Effector CD4-positive, alpha-beta T cell (primary cell): ENCODE measurements at places on chromosomes 1 and 21.
A peak's percentile ranks its signal among the peaks of the same experiment; 100 is the strongest.

DNA sequence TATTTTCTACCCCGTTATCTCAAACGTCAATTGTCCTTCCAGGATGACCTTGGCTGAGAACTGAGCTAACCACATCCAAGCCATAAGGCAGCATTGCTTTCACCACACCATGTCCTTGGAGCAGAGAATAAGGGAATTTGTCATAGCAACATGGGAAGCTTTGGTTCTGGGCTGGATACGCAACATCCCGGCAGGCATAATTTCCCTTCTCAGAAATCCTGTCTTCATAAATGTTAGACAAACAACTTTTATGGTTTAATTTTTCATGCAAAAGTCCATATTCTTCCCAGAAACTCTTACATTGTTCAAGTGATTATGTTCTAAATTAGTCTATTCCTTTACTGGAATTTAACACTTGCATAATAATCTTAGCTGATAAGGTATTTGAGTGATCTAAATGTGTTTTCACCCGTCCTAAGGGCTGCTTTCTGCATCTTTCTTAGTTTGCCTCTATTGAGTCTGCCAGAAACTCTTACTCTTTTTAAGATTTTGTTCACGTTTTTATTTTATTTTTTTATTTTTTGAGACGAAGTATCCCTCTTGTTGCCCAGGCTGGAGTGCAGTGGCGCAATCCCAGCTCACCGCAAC, 51.8 kb downstream of the KCNJ15 start:
- DNase-seq, result no peak

DNA sequence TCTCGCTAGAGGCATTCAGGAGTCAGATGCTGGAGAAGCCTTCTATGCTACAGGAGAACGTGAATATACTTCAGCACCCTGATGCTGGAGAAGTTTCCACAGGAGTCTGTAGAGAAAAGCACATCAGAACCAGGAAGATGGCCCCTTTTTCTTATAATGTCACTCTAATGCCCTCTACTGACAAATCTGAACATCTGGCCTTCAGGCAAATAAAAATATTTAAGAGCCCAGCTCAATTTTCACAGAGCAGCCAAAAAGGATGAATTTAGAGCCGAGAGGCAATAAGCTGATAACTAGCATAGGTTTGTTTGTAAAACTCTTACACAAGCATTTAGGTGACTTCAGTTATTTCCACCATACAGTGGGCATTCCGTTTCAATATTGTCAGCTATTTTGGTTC, 3.8 kb upstream of the RRP15 start:
- no peak for DNase-seq

DNA sequence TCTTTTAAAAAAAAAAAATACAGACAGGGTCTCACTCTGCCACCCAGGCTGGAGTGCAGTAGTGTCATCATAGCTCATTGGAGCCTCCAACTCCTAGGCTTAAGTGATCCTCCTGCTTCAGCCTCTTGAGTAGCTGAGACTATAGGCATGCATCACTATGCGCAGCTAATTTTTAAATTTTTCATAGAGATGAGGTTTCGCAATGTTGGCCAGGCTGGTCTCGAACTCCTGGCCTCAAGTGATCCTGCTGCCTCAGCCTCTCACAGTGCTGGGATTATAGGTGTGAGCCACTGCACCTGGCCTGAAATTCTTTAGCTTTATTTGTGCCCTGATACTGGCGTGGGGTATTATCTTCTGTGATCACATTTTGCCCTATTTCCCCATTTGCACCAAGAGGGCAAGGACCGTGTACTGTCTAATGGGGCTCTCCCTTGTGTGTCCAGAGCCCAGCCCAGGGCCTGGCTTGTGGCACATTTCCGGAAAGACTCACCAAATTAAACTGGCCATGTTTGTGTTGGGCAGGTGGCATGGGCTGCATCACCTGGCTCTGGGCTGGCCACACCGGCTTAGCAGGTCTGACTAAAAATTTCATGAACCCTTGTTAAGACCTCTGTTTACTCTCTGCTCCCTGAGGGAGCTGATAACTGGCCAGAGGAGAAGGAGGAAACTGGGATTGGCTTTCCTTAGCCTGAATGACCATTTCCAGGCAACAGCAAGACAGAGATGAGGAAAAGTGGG, 32.2 kb downstream of the TRIM62 start:
- DNase-seq, result no peak

- DNase-seq, result peak; percentile 93
Measured at GRCh38 chr1:203273206-203273868, 32.0 kb upstream of the BTG2 start.

GRCh38 chr1:111804776-111805175, 49.1 kb downstream of the DDX20 start:
- DNase-seq, result no peak

- no peak for DNase-seq
Measured at GRCh38 chr1:233614743-233615521, 1.0 kb downstream of the KCNK1 start.

- no peak for DNase-seq
Measured at GRCh38 chr1:230827081-230827681, 41.1 kb downstream of the C1orf198 start.

GRCh38 chr1:207440626-207441025, 13.5 kb upstream of the CR2 start:
- no peak for DNase-seq

DNA sequence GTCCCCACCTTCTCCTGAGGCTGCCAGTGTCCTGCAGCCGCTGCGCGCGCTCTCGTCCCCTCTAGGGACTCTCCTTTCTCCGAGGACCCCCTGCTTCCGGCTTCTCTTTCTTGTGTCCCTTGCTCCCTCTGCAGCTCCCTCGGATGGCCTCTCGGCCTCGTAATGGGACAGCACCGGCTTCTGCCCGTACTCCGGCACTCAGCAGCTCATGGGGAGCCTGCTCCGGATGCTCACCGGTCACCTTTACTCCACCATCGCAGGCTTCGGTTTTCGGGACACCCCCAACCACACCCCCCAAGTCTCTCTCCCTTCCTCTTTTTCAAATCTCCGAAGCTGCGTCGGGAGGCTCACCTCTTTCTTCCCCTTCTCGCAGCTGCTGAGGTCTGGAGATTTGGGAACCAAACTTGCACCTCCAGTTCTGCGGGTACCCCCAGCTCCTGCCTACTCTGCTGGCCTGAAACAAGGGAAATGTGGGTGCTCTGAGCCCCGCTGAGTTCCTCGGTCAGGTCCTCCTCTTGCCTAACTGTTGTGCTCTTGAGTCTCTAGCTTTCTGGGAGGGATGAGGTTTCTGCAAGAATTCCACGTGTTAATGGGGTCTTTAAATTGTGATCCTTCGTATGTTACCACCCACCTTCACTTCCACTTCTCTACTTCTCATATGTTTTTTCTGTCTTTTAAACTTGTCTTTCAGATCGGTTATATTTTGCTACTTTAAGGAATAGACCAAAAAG, 930 bp downstream of the CDC14A start:
- DNase-seq, result peak; percentile 21

DNA sequence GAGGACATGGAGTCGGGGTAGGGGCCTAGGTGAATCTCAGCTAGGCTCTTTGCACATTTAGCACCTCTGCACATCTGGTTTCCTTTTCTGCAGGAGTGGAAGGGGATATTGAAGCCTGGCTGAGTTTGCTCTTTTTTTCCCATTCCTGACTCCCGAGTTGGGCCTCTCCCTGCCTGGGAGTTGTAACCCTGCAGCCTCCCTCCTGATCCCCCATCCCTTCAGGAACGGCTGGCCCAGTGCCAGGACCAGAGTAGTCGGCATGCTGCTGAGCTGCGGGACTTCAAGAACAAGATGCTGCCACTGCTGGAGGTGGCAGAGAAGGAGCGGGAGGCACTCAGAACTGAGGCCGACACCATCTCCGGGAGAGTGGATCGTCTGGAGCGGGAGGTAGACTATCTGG, 836 bp downstream of the OLFML3 start:
- DNase-seq, result no peak

GRCh38 chr1:24526045-24526444, 23.4 kb downstream of the RCAN3 start:
- DNase-seq, result no peak

- DNase-seq, result no peak
Measured at GRCh38 chr1:117118137-117118536, 3.4 kb downstream of the TRIM45 start.

- no peak for DNase-seq
Measured at GRCh38 chr1:228071839-228072657, 10.5 kb upstream of the ARF1 start.

DNA sequence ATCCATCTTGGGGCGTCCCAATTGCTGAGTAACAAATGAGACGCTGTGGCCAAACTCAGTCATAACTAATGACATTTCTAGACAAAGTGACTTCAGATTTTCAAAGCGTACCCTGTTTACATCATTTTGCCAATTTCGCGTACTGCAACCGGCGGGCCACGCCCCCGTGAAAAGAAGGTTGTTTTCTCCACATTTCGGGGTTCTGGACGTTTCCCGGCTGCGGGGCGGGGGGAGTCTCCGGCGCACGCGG, 282 bp upstream of the SOD1 start:
- no peak for DNase-seq

- DNase-seq, result no peak
Measured at GRCh38 chr1:240287722-240288121, 196.0 kb downstream of the FMN2 start.

GRCh38 chr1:7476861-7477547, 294.1 kb upstream of the VAMP3 start:
- no peak for DNase-seq

GRCh38 chr21:19328954-19329353, 925.4 kb upstream of the TMPRSS15 start:
- DNase-seq, result no peak

- no peak for DNase-seq
Measured at GRCh38 chr1:61914823-61915482, 172.7 kb downstream of the PATJ start.

- DNase-seq, result no peak
Measured at GRCh38 chr1:208110296-208110695, 133.9 kb downstream of the PLXNA2 start.

GRCh38 chr1:203677771-203678170, 51.1 kb downstream of the ATP2B4 start:
- DNase-seq, result no peak

DNA sequence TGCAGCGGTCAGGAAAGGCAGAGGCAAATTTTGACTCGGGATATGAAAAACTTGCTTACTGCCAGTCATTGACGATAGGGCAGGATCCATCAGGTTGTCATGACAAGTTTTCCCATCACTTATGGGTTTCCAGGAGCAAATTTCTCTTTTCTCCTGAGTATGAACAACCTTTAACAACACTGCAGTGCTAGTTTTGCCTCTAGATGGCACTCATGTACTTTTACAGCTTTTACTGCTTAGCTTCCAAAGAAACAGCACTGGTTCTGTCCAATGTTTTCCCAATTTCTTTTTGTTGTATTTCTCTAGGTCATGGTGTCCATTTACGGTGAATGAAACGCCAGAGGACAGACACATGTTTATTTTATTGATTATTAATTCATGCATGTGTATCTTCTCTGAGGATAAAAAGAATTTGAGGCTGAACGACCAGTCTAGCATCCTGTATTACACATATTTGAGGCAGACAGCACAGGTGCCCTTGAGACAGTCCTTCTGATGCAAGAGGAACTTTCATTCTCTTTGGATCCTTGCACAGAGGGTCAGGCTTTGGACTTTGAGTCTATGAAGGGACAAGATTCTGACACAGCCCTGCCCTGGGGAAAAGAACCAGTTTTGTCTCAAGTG, 112.3 kb upstream of the TRABD2B start:
- no peak for DNase-seq

GRCh38 chr1:202680586-202681352, 29.5 kb downstream of the SYT2 start:
- DNase-seq, result no peak

DNA sequence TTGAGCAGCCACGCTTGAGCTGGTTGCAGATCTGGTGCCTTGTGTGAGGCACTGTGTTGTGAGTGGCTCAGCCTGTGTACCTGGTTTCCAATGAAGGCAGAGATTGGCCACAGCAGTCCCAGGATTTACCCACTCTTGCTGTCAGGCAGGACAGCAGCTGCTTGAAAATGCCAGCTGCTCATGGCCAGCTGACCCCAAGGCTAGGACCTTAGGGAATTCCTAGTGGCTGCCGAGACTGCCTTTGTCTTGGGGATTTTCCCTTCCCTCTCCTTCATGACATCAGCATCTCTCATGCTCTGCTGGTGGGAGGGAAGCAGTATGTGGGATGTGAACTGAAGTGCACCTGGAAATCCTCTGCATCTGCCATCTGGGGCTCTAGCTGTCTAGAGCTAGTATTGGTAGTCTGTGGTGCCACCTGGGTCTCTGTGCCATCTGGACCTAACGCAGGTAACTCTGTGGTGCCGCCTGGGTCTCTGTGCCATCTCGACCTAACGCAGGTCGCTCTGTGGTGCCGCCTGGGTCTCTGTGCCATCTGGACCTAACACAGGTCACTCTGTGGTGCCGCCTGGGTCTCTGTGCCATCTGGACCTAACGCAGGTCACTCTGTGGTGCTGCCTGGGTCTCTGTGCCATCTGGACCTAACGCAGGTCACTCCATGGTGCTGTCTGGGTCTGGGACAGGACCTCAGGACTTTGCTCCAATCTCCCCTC, 3.8 kb upstream of the LRRC47 start:
- DNase-seq, result no peak

DNA sequence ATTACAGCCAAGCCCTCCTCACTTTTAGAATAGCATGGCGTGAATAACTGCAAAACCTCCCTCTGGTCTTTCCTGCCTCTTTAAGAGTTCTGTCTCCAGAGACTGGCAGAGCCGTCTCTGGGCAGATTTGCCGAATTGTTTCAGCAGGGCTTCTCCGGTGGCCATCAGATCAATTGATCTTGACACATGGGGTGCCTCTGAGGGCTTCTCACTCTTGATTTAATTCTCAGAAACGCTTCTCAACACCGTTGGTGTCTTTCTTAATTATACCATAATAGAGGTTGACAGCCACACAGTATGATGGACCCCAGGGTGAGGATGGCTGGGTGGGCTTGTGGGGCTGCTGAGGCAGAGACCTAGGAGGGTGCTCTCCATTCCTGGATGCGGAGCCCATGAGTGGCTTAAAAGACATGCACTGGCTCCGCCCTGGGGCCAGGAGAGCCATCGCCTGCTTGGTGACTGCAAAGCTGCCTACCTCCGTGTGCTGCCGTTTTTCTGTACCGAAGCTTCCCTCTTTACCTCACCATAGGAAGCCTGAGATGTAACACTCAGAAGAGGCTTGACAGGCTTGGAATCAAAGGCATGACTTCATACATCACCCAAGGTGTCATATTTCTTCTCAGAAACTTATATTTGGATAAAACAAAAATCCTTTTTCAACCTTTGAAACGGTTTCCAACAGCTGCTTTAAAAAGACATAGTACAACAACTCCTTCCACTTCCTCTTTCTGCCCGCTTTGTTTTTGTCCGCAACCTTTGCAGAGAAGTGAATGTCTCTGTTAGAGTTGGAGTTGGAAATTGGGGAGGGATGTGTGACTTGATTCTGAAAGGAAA, 82.9 kb downstream of the GALNT2 start:
- no peak for DNase-seq

GRCh38 chr1:24118410-24119242, 6.7 kb upstream of the MYOM3 start:
- no peak for DNase-seq

- no peak for DNase-seq
Measured at GRCh38 chr1:114854693-114855320, at the start of gene SYCP1. Gene SYCP1, plus strand, starts transcription at chr1:114854863. Its CDS starts 602 bp downstream, at chr1:114855465.
